ENCODE measurements at places on chromosomes 7 and 10.
A peak's percentile ranks its signal among the peaks of the same experiment; 100 is the strongest.

- H3K4me3 ChIP-seq: no peak overlapping the region
- no peak overlapping the region for H3K27ac ChIP-seq
- H3K36me3 ChIP-seq: no peaks in the 10 kb centered on the region
- no peak for DNase-seq
- H3K4me1 ChIP-seq: peaks cover 24% of the 10 kb centered on the region
- no peaks in the 10 kb centered on the region for H3K27me3 ChIP-seq
These were observed 5.9 kb upstream of the LFNG start for GRCh38 chr7:2513702-2514101.

GRCh38 chr10:59007307-59008025 is 169.0 kb upstream of the PHYHIPL start:
- no peaks in the 10 kb centered on the region for H3K4me1 ChIP-seq
- DNase-seq: no peak
- no peak overlapping the region for H3K27ac ChIP-seq
- H3K4me3 ChIP-seq: no peak overlapping the region
- H3K27me3 ChIP-seq: no peaks in the 10 kb centered on the region
- no peaks in the 10 kb centered on the region for H3K36me3 ChIP-seq

- H3K27ac ChIP-seq: no peak overlapping the region
- no peak overlapping the region for H3K4me3 ChIP-seq
- H3K4me1 ChIP-seq: no peaks in the 10 kb centered on the region
These were observed 73.6 kb upstream of the FAM20C start for GRCh38 chr7:118615-119391.

DNA sequence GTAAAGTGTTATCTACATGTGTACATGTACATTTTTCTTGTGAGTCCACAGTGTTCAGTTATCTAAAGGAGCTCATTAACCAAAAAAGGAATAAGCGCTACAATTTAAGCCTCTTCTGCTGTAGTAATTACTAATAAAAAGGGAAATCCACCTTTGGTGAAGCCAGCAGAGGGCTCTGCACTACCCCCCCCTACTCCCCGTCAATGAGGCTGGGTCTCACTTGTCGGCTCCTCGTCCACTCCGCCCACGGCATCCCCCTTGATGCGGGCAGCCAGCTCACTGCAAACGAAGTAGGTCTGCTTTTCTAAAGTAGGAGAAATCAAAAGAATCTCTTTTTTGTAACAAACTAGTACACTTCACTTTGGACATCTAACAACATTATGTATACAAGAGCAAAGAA is 4.7 kb upstream of the WASHC2A start:
- H3K4me1 ChIP-seq: no peaks in the 10 kb centered on the region
- H3K36me3 ChIP-seq: no peaks in the 10 kb centered on the region
- H3K4me3 ChIP-seq: no peak overlapping the region
- no peak for DNase-seq
- no peak overlapping the region for H3K27ac ChIP-seq
- no peaks in the 10 kb centered on the region for H3K27me3 ChIP-seq

DNA sequence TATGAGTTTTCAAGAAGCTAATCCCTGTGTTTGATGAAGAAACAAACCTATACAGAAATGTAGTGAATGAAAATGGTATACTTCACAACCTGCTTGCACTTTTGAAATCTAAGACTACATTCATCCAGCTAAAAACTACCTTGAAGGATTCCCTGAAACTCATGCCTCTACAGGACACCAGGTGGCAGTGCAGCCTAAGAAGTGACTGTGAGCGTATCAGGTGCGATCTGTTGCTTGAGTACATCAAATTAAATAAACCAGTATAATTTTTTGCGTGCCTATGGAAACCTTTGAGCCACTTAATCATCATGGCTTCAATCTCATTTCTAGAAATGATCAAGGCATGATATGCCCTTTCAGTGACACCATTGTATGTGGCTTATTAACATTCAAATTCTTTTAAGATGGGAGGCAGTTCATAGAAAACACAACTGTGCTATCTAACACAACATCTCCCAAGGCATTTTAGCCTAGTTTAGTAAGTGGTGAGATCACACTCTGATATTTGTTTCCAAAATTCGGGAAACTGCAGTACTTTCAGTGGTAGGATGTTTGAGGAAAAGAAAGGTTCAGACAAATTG is 57.4 kb downstream of the PPP1R17 start:
- H3K27me3 ChIP-seq: no peaks in the 10 kb centered on the region
- no peak overlapping the region for H3K27ac ChIP-seq
- peaks cover 8% of the 10 kb centered on the region for H3K4me1 ChIP-seq
- DNase-seq: no peak

DNA sequence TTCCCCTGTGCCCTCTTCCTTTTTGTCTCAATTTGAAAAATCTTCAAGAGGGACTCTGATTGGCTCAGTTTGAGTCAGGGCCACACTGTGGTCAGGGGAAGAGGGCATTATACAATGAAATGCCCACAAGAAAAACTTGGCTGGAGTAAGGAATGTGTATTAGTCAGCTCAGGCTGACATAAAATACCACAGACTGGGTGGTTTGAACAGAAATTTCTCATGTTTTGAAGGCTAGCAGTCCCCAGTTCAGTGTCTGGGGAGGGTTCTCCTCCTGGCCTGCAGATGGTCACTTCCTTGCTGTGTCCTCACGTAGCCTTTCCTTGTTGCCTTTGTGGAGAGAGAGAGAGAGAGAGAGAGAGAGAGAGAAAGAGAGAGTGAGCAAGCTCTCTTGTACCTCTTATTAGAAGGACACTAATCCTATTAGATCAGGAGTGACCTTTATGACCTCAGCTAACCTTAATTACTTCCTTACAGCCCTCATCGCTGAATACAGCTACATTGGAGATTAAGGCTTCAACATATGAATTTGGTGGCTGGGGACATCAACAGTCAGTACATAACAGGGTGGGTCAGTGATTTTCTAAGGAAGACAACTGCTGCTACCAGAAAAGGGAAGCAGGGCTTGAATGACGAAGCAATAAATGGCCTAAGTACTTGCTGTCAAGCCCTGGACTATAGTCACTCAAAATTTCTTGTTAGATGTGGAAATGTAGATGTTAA is 25.8 kb upstream of the FAM13C start:
- no peak overlapping the region for H3K4me3 ChIP-seq
- H3K4me1 ChIP-seq: peaks cover 9% of the 10 kb centered on the region
- no peaks in the 10 kb centered on the region for H3K27me3 ChIP-seq
- no peaks in the 10 kb centered on the region for H3K36me3 ChIP-seq
- no peak for DNase-seq

DNA sequence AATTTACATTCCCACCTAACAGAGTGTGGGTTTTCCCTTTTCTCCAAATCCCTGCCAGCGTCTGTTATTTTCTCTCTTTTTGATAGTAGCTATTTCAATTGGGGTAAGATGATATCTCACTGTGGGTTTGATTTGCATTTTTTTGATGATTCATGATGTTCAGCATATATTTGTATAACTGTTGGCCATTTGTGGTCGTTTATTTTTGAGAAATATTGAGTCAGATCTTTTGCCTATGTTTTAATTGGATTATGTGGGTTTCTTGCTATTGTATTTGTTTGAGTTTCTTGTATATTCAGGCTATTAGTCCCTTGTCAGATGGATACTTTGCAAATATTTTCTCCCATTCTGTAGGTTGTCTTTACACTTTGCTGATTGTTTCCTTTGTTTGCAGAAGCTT is 193.8 kb downstream of the ABCA13 start:
- H3K27ac ChIP-seq: peak overlapping the region; percentile 43

GRCh38 chr7:70693686-70694433 is 438.1 kb upstream of the GALNT17 start:
- no peak overlapping the region for H3K27ac ChIP-seq
- no peaks in the 10 kb centered on the region for H3K4me1 ChIP-seq
- peaks cover 42% of the 10 kb centered on the region for H3K27me3 ChIP-seq
- H3K36me3 ChIP-seq: no peaks in the 10 kb centered on the region

DNA sequence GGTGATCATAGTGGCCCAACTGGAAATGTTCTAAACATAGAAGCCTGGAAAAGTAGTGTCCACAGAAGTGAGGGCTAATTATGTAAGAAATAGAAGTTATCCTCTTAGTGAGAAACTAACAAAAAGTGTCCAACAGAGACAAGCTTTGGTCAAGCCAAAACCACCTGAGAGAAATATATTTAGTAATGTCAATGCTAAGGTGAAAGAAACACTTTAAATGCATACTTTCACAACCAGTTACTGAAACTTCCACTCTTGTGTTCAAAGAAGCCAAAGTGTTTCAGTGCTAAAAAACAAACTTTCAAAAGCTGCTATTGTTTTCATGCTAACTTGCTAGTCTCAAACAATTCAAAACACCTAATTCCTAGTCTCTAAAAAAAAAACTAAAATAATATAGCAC is 18.1 kb downstream of the RAB11FIP2 start:
- peaks cover 11% of the 10 kb centered on the region for H3K4me1 ChIP-seq
- H3K4me3 ChIP-seq: no peak overlapping the region
- no peaks in the 10 kb centered on the region for H3K27me3 ChIP-seq
- H3K36me3 ChIP-seq: peaks cover 4% of the 10 kb centered on the region
- no peak overlapping the region for H3K27ac ChIP-seq
